ENCODE measurements at places on chromosomes 12 and 14.

GRCh38 chr12:55777856-55778255, 34.9 kb downstream of the GDF11 start:
- DNase-seq: no peak

GRCh38 chr12:12564911-12565310, 2.2 kb upstream of the DUSP16 start:
- DNase-seq: no peak

DNA sequence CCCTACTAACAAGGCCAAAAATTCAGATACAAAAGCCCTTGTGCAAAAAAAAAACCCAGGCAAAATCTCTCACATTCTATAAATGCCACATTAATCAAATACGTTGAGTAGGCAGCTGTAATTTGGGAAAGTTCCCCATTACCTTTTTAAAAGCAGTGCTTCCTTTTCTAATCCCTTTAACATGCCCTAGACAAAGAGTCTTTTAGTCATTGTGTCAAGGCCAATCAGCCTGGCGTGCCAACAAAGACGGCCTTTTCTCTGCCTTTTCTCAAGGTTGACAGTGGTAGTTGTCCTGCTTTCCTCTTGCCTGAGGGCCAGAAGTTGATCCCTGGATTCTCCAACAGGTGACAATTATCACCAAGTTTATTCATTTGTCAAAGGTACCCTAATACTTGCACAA, 62.5 kb upstream of the METAP2 start:
- DNase-seq: no peak

DNA sequence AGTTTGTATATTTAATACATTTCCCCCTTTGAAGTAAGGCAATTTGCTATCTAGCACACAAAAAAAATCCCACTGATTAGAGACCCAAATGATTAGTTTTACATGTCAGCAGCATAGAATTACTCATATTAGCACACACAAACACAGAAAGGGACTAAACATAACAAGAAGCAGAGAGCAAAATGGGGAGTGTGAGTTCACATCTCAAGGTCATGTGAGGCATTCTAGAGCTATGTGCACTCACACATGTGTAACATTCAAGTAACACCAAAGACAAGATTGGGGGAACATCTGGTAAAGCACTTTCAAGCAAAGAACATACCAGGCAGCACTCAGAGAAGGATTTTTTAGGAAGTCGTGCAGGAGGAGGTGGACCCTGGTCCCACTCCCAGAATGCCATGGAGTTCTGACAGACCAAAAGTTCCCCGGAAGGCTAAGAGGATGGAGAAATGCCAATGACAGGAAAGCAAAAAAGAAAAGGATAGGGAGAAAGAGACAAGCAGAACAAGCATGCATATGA, 105.8 kb upstream of the SINHCAF start:
- no peak for DNase-seq

- no peak for DNase-seq
These were observed 68.7 kb upstream of the HMGA2 start for GRCh38 chr12:65755596-65755978.

DNA sequence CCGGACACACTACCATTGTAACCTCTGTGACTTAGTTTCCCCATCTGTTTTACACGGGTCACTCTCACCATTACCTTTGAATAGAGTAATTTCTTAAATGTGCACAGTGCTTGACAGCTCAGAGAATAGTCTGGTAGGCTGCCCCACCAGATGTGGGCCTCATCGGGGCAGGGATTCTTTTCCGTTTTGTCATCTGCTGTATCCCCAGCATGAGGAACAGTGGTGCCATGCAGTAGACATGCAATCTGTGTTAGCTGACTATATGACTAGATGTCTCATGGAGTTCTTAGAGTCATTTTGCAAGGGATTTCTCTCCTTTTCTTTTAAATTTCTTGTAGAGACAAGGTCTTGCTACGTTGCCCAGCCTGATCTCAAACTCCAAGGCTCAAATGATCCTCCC, 44.9 kb upstream of the PLEKHG3 start:
- DNase-seq: no peak

- no peak for DNase-seq
These were observed 373.6 kb downstream of the GLT1D1 start for GRCh38 chr12:129226851-129227250.

DNA sequence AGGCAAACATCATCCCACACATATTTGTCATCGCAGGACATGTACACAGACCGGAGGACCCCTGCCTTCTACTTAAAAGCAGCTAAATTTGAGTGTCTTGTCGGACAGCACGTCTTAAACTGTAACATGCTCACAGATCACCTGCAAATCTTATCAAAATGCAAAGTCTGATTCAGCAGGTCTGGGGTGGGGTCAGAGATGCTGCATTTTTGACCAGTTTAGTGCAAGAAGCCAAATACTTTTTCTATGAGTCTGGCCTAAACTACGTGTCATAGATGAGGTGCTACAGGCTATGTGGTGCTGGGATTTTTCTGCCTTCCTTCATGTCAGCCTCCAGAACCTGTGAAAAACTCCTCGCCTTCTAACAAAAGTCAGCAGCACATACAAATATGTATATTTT, 178.8 kb upstream of the LHX5 start:
- no peak for DNase-seq

- DNase-seq: no peak
These were observed 40.7 kb downstream of the GALNT9 start for GRCh38 chr12:132288516-132289215.

All from CD8-positive, alpha-beta T cell (primary cell).